ENCODE measurements at places on chromosomes 1 and 21.

- DNase-seq = no peak
Observed at GRCh38 chr21:44013380-44014088, 1.4 kb downstream of the TRAPPC10 start.

DNA sequence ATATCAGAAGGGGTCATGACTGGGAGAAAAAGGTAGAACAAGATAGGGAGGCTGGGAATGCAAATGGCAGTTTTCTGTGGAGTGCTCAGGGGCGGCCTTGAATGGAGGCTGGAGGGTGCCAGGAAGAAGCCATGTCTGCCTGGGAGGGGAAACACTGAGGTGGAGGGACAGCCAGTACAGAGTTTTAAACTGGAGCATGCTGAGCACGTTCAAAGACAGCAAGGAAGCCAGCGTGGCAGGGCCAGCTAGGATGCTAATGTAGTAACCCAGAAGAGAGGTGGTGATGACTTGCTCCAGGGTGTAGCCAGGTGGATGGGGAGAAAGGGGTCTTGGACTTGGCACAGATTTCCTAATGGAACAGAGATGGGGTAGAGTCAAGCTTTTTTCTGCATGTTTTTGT, 445.8 kb upstream of the VAMP3 start:
- no peak for DNase-seq

- peak; percentile 66 for DNase-seq
Observed at GRCh38 chr1:224333309-224333926, 3.4 kb upstream of the NVL start.

DNA sequence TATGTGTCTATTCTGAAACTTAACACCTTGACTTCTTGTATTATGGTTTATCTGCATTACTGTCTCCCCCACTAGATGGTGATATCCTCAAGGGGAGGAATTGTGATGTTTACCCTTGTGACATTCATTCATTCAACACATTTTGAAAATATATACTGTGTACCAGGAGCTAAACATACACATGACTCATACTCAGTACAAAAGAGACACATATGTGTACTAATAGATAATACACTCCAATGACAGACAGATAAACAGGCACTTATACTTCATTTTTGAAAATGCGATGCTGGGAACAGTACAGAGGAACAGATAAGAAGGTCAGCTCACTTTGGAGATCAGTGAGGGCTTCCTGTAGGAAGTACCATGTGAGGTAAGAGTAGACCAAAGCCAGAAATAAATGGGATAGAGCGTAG, 8.9 kb upstream of the RAB3GAP2 start:
- DNase-seq = peak; percentile 13

DNA sequence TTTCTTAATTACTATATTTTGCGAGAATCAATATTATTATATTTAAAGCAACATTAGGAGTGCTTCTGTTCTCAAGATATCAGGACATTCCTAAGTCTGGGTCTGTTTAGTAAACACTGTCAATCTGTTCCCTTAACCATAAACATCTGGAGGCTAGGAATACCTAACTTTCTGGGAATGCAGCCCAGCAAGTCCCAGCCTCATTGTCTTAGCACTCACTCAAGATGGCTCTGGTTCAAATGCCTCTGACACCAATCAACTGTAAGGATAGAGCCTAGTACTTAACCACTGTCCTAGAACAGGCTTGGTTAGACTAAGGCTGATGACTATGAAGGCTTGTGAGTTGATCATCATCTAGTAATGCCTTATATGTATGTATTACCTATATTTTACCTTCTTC, 61.5 kb downstream of the TNN start:
- DNase-seq = no peak

DNA sequence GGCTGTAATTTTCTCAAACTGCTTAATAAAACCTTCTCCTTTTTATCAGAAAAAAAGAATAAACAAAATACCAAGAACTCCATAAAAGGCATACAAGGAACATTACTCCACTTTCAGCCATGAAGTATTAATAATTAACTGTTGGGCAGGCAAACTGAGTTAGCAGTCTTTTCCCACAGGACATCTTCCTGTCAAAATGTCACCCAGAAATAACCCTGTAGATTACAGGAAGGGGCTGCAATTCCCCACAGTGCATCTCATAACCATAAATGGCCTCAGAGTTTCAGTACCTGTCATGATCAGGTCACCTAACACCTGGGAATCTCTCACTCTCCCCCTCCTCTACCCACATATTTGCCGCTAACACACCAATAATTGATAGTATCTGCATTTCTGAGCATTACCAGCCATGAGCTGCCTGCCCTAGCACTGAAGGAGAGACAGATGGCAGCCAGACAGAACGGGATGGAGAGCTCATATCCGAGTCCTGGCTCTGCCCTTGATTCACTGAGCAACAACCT, 475.0 kb downstream of the SMYD3 start:
- DNase-seq = no peak

GRCh38 chr1:180237869-180238476, 7.9 kb downstream of the LHX4 start:
- no peak for DNase-seq

- no peak for DNase-seq
Observed at GRCh38 chr1:244653439-244654107, 647 bp downstream of the DESI2 start.

- DNase-seq = no peak
Observed at GRCh38 chr1:17213148-17213781, 8.3 kb downstream of the PADI1 start.

DNA sequence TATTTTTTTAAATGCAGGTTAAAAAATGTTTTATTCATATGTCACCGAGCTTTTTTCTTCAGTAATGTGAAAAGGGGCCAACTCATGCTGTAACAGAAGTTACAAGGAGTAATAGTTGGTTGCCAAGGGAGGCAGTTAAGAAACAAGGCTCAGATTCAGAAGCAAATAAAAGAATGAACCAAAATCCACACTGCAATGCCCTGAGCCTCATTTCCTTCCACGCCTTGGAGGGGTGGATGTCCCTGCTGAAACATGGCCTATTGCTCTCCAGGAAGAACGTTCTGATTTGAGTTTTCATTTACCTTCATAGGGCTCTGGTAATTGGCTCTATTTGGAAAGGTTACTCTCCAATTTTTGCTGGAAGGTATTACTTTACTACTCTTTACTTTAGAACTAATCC, 24.4 kb downstream of the ALG14 start:
- no peak for DNase-seq

DNA sequence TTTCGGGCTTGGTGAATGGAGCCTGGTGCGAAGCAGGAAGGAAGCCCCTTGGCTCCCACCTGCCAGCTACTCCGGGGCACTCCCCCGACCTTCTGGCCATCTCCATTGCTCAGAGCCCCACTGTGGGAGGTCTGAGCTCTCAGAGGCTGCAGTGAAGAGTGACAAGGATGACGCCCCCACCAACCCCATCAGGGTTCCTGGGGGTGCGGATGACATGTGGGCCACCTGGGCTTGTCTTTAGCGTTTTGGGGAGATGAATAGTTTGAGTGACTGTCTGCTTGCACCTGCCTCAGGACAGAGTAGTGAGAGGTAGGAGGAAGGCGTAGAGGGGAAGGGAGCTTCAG, 43.2 kb upstream of the LBR start:
- DNase-seq = no peak

DNA sequence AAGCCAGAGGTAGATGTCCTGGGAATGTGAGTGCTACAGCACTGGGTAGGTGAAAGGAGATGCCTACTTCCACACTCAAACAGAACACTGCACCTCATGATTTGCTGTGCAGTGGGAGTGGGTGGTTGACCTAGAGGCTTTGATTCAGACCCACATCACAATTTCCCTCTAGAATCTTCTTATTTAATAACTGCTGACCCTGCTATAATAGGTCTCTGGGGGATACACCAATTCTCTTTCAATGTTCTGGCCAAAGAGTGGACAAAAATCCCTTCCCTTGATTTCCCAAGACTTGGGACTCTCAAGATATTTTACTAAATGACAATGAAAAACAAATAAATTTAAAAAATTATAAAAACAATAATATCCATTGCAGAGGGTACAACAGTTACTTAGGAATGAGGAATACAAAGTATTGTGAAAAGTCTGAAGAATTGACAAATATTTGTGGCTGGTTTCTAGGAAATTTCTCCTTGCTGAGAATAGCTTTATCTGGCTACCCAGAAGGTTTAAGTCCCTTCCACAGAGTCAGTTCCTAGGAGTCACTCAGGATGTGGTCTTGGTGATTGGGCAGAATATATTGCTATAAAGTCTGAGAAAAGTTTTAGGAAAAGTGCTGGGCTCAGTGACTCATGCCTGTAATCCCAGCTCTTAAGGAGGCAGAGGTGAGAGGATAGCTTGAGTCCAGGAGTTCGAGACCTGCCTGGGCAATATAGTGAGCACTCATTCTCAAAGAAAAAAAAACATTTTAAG, 2.4 kb upstream of the FCGR2A start:
- DNase-seq = no peak

GRCh38 chr21:21226472-21226871, 228.3 kb downstream of the NCAM2 start:
- no peak for DNase-seq

- DNase-seq = no peak
Observed at GRCh38 chr1:157781048-157781447, 4.1 kb upstream of the FCRL2 start.

DNA sequence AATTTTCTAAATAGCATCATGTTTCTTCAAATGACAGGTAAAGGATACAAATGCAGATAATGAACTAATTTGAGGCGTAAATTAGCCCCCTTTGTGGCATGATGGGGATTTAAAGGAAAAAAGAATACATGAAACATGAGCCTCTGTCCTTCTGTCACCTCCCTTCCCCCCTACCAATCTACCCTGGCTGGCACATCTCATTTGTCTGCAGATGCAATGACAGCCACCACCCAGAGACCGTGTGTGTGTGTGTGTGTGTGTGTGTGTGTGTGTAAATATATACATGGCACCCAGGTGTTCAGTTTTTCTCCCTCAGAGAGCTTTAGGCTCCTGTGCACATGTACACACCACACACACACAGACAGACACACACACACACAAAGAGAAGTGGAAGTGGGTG, 451.1 kb downstream of the RWDD3 start:
- DNase-seq = peak; percentile 37

DNA sequence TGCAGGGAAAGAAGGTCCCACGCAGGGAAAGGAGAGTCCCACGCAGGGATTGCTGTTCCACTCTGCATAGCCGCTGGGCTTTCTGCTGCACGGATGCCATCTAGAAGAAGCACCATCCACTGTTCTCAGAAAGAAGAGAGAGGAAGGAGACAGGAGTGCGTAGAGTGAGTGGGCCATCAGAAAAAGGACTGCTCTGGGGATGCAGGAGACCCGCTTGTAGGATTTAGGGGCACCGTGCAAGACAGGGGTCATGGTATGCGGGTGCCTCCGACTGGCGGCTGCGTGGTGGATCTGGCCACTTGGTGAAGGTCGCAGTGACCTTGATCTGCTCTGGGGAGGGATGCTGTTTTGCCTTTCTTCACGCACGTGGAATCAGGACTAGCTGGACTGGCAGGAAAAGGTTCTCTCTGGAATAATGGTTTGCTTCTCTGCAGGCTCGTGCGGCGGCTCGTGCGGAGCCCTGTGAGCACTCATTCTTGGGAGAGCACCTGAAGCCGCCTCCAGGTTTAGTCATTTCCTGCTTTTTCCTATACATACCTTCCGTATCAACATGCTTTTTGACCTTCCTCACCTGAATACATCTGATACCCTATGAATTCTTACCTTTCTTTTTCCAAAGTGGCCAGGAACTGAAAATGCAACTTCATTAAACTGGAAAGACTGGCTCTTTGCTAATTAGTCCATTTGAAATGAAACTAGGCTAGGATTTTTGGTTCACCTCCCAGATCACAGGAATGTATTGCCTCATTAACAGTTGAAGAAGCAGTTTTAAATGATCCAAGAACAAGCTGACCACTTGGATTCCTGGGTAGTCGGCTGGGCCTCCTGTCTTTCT, 181.6 kb downstream of the KIF26B start:
- DNase-seq = no peak

DNA sequence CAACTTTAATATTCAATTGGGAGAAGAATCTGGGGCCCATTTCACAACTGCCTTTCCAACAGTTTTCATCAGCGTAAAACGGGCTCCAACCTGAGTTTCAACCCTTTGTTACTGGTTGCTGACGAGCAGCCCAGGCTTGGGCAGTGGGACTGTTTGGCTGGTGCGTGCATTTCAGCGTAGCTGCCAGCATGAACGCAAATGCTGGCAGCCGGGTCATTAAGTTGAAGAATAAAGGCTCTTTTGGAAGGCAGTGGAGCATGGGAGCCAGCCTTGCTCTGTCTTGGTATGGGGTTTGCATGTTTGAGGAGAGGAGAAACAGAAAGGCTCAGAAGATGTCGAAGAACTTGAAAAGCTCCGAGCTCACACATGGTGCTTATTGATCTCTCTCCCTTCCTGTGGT, 40.7 kb downstream of the WDR3 start:
- DNase-seq = no peak

GRCh38 chr1:100265562-100265930, 470 bp upstream of the RTCA start:
- no peak for DNase-seq

DNA sequence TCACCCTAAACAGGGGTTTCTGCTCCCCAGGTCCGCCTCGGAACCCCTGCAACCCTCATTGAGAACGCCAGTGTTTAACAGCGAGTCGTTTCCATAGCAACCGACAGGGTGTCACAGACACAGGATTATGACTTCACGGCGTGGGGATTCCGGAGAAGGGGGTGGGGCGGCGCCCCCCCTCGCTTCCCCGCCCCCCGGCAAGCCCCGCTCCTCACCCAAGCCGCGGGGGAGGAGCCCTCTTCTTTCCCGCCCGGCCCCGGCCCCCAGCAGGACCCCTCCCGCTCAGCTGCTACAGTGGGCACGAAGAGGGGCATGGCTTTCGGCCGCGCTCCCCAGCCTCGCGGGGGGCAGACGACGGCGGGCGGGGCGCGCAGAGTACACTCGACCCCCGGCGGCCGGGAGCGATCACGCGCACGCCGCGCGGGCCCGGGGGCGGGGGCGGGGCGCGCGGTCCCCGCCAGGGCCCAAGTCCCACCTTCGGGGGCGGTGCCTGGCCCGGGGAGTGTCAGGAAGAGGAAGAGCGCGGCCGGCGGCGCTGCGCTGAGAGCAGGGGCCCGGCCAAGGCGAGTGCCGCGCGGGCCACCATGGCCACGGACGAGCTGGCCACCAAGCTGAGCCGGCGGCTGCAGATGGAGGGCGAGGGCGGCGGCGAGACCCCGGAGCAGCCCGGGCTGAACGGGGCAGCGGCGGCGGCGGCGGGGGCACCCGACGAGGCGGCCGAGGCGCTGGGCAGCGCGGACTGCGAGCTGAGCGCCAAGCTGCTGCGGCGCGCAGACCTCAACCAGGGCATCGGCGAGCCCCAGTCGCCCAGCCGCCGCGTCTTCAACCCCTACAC, at the start of gene EFHD2:
Gene EFHD2 (plus strand): TSS at position 501 of the 835 bp plus-strand sequence. CDS start 84 bp downstream, at position 585.
- DNase-seq = peak; percentile 64

GRCh38 chr1:214364786-214365295, 83.9 kb downstream of the SMYD2 start:
- DNase-seq = no peak

DNA sequence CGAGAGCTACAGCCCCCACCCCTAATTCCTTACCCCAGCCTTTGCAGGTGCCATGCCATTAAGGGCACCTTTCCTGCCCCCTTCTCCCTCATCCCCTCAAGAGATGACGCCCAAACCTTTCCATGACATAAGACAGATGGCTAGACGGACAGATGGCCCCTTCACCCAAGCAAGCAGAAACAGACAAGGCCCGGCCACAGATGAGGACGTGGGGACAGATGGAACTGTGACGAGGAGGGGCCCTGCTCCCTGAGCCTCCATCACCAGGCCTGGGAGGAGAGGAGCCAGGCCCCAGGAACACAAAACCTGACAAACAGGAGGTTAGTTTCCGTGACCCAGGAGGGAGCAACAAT, 24.7 kb upstream of the PEF1 start:
- no peak for DNase-seq

Measured in NCI-H774 (cell line).